ENCODE measurements at places on chromosomes 7 and 10.

GRCh38 chr10:127977357-127978009, 70.6 kb downstream of the PTPRE start:
- no peak for DNase-seq

GRCh38 chr7:117169907-117170306, 153.0 kb downstream of the WNT2 start:
- DNase-seq, result no peak

DNA sequence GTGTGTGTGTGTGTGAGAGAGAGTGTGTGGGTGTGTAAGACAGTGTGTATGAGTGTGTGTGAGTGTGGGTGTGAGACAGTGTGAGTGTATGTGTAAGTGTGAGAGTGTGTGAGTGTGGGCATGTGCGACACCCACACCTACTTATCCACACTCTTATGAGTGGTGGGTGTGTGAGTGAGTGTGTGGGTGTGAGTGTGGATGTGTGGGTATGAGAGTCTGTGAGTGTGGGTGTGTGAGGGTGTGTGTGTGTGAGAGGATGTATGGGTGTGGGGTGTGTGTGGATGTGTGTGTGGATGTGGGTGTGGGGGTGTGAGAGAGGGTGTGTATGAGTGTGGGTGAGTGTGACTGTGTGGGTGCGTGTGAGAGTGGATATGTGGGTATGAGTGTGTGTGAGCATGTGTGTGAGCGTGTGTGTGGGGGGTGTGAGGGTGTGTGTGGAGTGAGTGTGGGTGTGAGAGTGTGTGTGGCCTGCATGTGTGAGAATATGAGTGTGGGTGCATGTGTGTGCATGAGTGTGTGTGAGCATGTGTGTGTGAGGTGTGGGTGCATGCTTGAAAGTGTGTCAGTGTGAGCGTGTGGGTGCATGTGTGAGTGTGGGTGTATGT, 15.1 kb downstream of the VWC2 start:
- no peak for DNase-seq

DNA sequence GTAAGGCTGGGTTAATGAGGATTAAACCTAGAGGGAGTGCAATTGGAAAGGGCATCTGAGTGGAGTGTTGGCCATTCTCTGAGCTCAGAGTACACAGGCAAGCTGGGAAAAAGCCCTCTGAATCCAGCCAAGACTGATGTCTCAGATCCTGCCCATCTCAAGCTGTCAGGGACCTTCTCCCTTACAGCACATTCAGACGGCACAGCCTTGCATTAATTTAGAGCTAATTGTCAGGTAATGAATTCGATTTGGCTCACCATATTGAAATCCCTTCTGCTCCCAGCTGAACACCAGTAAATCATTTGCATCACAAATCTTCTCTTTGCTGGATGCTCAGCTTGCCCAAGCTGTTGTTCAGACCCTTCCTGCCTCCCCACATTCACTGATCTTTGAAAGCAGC, 399.3 kb upstream of the PODXL start:
- no peak for DNase-seq

DNA sequence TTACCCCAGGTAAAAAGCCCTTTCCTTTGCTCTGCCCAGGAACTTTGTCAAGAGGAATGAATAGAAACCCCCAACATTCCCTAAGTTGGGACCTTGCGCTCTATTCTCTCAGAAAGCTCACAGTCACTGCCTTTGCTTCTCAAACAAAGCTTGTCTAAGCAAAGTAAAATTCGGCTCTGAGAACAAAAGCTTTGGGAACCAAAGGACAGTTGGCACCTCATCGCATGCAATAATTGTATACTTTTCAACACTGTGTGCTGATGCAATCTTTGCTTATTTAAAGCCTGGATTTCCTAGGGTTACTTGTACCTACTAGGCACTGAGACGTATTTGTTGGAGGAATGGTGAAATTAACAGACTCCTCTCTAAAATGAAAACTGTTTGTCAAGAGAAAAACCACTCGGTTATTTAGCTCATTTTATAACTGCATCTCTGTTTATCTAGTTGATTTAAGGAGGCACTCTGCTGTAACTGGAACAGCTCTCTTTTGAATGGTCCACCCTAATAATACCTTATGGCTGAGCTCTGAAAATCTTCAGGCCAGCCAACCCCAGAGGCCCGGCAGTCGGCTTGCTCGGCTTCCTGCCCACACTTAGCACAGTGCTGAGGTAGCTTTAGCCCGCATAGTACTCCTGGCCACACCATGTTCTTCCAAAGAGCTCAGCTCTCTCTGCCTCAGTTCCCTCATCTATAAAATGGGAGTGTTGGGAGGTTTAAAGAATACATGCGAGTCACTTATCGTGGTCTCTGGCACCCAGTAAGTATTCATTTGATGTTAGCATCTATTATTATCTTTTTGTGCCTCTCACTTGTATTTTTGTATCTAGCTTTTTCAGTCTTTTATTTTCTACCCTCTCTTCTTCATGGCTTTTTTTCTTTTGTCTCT, 80.2 kb upstream of the PRR15 start:
- no peak for DNase-seq

GRCh38 chr7:121499624-121500023, 103.5 kb upstream of the FAM3C start:
- no peak for DNase-seq

- DNase-seq, result no peak
Measured at GRCh38 chr7:88151119-88151790, 68.6 kb downstream of the SRI start.

DNA sequence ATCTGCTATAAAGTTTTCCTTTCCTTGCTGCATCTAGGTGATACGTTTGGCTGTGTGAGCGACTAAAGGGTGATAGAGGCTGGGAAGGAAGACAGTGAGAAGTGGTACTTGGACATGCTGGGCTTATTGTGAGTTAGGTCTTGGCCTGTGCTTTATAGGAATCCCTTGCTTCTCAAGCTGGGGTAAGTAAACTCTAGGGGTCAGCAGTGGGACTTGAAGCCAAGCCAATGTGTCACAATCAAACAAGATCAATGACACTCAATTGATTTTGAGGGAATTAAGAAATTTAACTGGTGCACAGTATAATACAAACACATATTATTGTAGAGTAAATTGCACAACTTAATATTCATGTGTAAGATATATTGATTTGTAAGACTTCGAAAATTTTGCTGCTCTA, 155.8 kb upstream of the AOAH start:
- no peak for DNase-seq

GRCh38 chr7:28088901-28089714, 91.5 kb downstream of the JAZF1 start:
- no peak for DNase-seq

DNA sequence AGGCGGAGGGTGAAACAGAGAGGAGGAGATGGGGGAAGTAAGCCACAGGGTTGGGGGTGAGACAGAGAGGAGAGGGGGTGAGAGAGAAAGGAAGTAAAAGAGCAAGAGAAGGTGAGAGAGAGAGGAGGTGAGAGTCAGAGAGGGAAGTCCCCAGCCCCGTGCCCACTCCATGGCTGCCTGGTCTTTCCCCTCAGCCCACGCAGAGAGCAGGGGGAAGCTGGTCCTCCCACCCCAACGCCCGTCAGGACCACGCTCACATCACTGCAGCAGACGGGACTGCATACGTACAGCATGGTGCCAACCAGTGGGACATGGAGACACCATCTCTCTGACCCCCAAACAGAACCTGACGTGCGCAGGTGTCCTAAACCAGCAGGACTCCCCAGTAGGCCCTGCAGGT, 12.1 kb upstream of the PDGFA start:
- no peak for DNase-seq

- DNase-seq, result no peak
Measured at GRCh38 chr7:95843286-95843685, 70.9 kb downstream of the DYNC1I1 start.

- no peak for DNase-seq
Measured at GRCh38 chr7:63900394-63901203, 98.0 kb upstream of the ZNF722 start.
